ENCODE measurements at places on chromosomes 12 and 14.

DNA sequence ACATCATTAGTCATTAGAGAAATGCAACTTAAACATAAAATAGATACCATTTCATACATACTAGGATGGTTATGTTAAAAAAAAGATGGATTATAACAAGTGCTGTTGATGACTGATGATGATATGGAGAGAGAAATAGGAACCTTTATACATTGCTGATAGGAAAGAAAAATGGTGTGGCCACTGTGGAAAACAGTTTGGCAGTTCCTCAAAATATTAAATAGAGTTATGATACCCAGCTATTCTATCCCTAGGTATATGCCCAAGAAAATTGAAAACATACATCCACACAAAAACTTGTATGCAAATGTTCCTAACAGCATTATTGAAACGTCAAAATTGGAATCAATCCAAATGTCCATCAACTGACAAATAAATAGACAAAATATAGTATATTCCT lies 170.1 kb downstream of the ADAMTS20 start:
- DNase-seq = no peak

GRCh38 chr12:106135075-106135474 lies 3.7 kb downstream of the NUAK1 start:
- DNase-seq = no peak

GRCh38 chr14:103679351-103679750 lies 35.9 kb downstream of the XRCC3 start:
- DNase-seq = no peak

GRCh38 chr14:23409966-23410635 lies 2.0 kb upstream of the MYH6 start:
- DNase-seq = no peak

DNA sequence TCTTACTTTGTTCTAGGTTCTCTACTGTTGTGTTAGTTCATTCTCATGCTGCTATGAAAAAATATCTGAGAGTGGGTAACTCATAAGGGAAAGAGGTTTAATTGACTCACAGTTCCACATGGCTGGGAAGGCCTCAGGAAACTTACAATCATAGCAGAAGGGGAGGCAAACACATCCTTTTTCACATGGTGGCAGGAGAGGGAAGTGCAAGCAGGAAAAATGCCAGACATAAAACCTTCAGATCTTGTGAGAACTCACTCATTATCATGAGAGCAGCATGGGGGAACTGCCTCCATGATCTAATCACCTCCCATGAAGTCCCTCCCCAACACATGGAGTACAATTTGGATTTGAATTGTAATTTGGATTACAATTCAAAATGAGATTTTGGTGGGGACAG lies 69.6 kb downstream of the MGST1 start:
- no peak for DNase-seq

DNA sequence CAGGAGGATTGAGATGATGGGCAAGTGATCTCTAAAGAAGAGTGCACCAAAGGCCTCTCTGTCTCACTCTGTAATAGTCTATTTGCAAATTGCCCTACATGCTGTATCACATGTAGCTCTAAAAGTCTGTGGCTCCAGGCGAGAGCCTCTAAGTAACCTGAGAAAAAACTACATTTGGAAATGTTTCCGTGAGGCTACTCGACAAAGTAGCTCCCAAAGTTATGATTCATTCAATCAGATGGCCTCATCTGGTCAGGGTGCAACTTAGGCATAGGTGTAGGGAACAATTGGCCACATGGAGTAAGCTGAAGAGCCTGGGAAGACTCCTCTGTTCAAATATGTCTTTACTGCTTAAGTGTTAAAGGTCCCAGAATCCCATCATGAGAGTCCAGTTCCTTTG lies 155.4 kb upstream of the PLEKHG7 start:
- DNase-seq = no peak

GRCh38 chr12:63075376-63076060 lies 75.5 kb downstream of the AVPR1A start:
- no peak for DNase-seq

DNA sequence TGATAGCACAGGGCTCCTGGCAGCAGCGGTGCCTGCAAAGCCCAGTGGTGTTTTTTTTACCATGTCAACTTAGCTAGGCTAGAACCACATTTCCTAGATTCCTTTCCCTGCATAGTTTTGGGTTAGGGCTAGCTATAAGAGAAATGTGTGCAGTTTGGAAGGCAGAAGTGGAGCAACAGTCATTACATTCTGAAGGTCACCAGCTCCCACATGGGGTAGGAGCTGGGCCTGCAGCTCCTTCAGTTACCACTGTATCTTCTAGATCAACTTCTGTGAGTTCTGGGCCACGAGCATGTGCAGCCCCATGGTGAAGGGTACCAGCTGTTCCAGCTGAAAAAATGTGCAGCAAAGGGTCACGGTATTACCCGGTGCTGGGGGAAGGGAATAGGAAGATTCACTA lies 2.3 kb upstream of the SLC25A3 start:
- no peak for DNase-seq

DNA sequence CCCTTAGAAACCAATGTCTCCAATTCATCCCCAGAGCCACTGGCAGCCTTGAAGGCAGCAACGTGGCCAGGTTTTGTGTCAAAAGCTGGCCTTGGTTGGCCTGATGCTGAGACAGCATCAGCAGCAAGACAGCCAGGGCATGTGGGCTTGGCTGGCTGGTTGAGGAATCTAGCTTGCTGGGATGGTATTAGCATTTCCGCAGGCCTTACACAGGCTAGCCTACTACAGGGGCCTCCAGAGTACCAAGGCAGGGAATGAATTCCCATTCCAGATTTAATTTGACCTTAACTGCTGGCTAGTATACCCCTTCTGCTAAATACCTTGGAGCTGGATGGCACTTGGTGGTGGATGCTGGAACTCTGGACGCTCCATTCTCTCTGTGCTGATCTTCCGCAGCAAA lies 15.8 kb downstream of the NGDN start:
- DNase-seq = no peak

DNA sequence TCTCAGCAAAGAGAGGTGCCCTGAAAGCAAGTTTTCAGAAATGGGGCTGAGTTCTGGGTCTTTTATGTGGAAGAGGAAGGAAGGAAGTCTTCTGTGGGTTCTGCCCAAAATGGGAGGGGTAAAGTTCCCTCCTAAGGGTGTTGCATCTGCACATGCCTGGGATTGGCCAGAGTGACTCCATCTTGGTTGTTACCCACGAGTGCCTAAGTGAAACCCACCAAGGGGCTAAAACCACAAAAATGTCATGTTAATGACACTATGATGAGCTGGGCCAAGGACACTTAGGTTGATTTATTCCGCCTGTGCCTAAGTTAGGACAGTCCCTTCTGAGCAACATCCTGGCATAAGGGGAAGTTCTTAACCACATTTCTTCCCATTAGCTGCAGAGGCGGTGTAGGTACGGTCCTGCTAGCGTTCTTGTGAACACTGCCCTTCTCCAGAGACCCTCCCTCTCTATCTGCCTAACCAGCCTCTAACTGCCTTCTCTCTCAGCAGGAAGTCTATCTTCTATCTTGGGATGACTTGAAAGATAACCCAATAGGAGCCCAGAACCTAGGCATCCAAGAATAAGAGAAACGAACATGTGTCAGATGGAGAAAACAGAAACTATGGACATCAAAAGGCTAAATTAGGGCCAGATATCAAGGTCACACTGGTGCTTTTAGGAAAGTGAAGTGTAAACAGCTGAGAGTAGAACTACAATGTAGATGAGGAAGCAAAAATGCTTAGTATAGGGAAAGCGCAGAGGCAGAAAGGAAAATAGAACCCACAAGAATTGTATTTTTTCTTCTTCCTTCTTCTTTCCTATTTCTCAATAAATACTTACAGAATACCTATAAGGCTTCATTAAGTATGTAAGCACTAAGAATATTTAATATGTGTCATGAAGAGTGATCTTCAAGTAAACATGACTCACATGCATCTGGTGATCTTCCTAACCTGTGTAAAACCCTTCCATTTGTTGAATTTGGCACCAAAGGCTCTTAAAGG lies 104.2 kb upstream of the AMN1 start:
- peak; percentile 44 for DNase-seq

GRCh38 chr14:24999157-24999556 lies 50.8 kb downstream of the STXBP6 start:
- no peak for DNase-seq

DNA sequence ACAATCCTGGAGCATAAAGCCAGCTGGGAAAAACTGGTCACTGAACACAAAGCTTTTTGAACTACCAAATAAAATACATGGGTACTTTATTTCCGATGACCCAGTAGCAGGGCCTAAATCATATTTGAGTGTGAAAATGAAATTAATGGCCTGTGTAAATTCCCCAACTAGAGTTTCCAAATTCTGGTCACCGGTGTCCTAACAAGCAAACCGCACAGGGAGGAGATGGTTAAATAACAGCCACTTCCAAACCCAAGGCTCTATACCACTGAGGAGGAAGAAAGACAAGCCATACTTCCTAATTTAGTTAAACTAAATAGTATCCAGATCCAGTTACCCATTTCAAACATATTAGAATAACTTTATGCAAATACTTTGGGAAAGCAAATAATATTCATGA lies 40.1 kb upstream of the DUSP6 start:
- no peak for DNase-seq

GRCh38 chr12:26833743-26834490 lies 923 bp upstream of the ITPR2 start:
- no peak for DNase-seq

GRCh38 chr14:24231263-24232120 lies 675 bp downstream of the NEDD8 start:
- peak; percentile 30 for DNase-seq

DNA sequence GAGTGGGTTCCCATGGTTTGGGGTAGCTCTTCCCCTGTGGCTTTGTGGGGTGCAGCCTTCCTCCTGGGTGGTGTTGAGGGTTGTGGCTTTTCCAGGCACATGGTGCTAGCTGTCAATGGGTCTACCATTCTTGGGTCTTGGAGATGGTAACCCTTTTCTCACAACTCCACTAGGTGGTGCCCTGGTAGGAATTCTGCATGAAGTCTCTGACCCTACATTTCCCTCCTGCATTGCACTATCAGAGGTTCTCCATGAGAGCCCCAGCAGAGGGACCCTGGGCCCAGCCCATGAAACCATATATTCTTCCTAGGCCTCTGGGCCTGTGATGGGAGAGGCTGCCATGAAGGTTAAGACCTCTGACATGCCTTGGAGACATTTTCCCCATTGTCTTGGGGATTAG lies 1093.3 kb downstream of the SLC16A7 start:
- DNase-seq = peak; percentile 18

All from bronchial epithelial cell (primary cell).